ENCODE measurements at places on chromosomes 16 and 17. TPM values are rescaled to one million over a fixed set of nuclear protein-coding genes. Genes with fewer than 3 reads are reported as not detected.

Gene POLG2
- 7.9 TPM for total RNA-seq

- DNase-seq: peak; percentile 15
These were observed 21.0 kb downstream of the CYB5D2 start for GRCh38 chr17:4163951-4164350.

GRCh38 chr16:3144321-3144983 lies 9.6 kb downstream of the ZNF213 start:
- DNase-seq: no peak

DNA sequence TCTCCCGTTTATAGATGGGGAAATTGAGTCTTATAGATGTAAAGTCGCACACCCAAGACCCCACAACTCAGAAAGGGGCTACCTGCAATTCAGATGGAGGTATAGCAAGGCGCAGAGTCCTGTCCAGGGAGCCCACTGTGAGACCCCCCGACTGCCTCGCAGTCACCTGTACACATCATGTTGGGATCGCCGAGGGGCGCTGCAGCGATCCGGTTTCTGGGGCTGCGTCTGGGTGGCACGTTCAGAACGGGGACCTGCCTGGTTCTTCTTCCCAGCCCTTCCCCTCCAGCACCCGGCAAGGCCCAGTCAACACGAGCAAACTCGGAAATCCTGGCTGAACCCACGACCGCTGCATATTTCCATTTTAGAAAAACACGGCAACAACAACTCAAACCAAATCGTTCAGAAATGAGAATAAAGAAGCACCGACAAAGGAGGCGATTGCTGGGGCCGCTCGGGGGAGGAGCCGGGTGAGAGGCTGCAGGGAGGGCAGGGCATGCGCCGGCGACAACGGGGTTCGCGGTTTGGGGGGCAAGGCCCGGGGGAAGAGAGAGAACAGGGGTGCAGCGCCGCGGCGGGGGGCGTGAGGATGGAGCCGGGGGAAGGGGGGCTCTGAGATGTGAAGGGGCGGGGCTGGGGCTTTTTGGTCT lies 643 bp downstream of the HSDL1 start:
- peak; percentile 32 for DNase-seq

Gene TMEM235
- total RNA-seq: not detected

DNA sequence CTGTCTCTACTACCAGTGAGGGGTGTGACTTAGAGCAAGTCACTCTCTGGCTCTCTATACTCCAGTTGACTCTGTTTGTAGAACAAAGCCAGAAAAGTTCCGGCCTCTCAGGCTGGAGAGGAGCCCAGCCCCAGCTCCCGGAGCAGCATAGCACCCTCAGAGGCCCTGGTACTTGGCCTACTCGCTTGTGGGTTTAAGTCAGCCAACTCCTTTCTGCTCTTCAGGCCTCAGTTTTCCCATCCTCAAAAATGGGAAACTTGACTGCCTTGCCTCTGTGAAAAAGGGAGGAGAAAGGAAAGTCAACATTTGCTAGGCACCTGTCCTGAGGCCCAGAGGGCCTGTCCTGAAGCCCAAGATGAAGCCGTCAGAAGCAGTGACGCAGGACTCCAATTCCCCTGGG lies 1.1 kb downstream of the CHST6 start:
- DNase-seq: no peak

DNA sequence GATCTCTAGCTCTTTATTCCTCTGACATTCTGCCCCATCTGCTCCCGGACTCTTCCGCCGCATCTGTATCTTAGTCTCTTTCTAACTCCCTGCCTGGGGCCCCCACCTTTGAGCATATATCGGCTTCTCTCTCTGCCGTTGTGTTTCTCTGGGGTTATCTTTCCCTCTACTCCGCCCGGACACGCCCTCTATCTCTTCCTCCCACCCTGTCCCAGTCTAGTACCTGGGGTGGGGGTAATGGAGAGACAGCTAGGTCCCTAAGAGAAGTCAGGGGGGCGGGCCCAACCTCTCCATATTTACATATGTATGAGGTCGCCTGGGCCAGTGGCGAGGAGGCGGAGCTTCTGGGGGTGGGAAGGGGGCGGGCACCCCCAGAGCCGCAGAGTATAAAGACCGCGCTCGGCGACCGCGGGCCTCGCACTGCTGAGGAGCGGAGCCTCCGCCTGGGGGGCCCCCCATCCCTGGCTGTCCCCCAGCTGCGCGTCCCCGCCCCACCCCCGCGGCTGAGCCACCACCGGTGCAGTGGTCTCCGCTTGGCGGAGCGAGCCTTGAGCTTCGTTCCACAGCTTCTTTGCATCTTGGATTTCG lies at the start of gene ATP1B2:
ATP1B2 (plus strand) TSS at position 418 of the 588 bp plus-strand sequence. CDS start 593 bp downstream, outside the sequence.
- peak; percentile 29 for DNase-seq

Gene MARVELD3
- total RNA-seq: not detected

DNA sequence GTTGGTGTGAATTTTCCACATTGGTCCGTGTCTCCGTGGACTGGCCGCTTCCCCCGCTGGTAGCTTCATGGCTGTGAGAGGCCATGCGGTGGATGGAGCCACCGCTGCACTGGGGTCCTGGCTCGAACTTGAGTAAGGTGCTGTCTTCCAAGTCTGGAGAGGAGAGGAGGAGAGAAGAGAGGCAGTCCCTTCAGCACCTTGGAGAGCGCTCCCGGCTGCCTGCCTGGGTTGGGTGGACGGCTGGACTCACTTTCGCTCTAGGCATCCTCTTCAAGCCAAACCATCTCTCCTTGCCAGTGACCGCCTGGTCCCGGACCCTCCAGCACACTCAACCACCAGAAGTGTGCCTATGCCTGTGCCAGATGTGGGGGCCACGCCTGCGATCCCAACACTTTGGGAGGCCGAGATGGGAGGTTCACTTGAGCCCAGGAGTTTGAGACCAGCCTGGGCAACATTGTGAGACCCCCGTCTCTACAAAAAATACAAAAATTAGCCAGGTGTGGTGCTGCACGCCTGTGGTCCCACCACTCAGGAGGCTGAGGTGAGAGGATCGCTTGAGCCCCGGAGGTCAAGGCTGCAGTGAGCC lies 6.2 kb downstream of the JPH3 start:
- DNase-seq: peak; percentile 62

DNA sequence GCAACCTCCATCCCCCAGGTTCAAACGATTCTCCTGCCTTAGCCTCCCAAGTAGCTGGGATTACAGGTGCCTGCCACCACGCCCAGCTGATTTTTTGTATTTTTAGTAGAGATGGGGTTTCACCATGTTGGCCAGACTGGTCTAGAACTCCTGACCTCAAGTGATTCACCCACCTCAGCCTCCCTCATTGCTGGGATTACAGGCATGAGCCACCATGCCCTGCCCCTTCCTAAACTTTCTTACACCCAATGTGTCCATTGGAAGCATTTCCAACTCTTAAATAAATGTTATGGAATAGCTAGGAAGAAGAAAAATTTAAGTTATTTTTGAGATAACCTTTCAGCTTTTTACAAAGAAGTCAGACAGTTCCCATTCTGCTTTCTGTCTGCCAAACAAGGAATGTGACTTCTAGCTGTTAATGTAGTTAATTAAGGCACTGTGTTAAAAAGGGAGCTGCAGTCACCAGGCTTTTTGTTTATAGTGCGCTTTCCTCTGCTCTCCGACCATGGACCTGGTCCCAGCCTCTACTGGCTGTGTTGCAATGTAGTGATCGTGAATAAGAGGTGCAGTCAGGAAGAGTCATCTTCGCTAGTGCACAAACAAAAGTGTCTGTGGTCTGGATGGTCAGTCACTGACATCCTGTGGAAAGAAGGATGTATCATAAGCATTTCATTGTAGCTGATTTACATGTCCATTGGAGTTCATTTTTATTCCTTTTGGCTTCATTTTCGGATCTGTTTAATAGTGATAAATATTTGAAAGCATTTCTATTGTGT lies 39.7 kb downstream of the USP10 start:
- DNase-seq: peak; percentile 94

Gene SPNS2
- 0.54 TPM for total RNA-seq

Gene KRT16
- total RNA-seq: 0.34 TPM

Gene MLYCD
- 1.2 TPM for total RNA-seq

Gene MYH10
- total RNA-seq: 36.3 TPM

Gene CCL16
- not detected for total RNA-seq

DNA sequence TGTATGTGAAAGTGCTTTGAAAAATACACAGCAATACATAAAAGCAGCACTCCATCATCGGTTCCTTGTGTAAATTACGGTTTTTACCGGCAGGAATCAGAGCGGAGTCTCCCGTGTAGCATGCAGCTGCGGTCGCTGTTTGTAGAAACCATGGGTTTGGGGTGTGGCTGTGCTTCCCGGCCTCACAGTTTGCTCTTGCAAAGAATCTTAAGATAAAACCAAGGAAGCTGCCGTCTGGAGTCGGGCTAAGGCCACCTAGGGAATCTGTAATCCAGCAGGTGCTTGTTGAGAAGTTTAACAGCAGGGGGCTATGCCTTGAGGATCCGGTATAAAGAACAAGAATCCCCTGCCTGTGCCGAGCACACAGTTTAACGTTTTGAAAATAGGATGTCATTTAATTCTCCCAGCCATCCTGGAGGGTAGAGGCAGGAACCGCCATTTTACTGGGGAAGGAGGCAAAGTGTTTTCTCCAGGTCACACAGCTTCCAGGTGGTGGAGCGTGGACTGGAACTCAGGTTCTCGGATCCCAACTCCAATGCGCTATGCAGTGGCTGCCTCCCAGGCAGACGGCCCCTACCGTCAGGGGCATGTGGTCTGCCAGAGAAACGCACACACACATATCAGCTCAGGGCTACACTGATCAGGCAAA lies 6.0 kb upstream of the TLCD3A start:
- no peak for DNase-seq

DNA sequence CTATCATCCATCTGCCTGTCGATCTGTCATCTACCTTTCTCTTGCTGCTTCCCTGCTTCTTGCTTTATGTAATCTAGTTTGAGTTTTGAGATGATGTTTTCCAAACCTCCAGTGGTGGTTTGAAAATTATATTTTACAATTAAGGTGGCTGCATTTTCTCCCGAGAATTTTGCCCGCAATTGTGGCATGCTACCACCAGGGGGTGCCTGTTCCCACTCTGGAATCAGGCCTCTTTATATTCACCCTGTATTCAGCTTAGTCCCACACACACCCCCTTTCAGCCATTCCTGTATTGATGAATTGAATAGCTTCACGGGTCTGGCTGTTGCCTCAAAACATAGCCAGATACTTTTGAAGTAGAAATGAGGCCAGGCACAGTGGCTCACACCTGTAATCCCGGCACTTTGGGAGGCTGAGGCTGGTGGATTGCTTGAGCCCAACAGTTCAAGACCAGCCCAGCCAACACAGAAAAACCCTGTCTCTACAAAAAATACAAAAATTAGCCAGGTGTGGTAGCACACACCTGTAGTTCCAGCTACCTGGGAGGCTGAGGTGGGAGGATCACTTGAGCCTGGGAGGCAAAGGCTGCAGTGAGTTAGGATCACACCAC lies 3.2 kb downstream of the PRSS22 start:
- DNase-seq: no peak

DNA sequence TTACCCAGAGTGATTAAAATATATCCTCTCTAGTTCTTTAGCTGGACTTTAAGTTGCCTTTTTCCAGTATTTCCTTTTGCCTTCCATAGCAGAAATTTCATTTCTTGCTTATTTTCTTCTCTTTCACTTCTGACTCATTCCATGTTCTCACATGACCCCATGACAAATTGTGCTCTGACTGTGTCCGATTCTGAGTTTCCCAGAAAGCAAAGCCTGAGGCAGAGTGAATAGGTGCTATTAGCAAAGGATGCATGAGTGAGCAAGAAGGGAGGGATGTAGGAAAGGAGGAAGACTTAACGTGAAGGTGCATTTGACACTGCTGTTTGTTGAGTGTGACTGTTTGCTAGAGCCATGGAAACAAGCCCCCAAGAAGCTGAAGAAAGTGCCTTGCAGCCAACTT lies 82.6 kb upstream of the CNTNAP4 start:
- DNase-seq: peak; percentile 1

Gene GCGR
- not detected for total RNA-seq

Gene G6PC1
- total RNA-seq: not detected

Gene SBK1
- total RNA-seq: not detected

GRCh38 chr16:53433509-53433908 lies 762 bp upstream of the RBL2 start:
- no peak for DNase-seq

DNA sequence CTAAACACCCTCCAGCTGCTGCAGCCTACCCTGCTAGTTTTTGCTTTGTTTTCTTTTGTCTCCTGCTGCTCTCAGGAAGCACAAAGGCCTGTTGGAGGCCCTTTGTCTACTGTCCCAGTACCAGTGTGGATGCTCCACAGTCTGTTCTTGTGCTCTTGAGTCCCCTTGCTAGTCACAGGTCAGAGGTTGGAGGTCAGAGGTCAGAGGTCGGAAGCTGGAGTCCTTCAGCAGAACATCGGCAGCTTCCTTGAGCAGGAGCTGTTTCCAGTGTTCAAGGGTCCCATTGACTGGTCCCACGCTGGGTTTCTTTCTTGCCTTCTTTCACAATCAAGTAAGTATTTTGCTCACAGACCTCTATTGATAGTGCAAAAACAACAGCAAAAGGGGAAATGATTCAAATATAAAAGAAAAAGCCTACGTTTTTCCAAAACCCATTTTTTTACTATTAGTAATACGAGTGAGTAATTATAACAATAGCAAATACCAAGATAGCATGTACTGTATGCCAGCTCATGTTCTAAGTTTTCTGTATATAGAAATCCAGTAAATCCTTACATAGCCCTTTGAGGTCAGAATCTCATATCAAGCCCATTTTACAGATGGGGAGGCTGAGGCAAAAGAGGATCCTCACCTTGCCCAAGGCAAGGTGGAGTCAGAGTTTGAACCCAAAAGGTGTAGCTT lies 10.9 kb upstream of the IL34 start:
- DNase-seq: peak; percentile 61

DNA sequence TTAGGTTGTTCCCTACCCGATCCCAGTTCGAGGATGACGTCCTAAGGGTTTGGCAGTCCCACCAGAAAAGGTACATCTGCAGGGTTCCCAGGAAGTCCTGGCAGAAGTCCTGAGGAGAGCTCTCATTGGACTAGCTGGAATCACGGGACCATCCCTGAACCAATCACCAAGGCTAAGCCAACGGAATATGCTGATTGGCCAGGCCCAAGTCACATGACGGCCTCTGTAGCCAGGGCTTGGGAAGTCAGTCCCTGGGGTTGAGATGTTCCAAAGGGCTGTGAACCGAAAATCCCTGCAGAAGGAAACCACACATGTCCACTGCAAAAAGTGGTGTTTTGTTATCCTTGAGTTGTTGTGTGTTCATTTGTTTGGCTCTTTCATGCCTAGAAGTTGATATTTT lies 68.2 kb upstream of the ZNF423 start:
- DNase-seq: peak; percentile 35

Gene CCL5
- total RNA-seq: 36.1 TPM

Gene SLFN14
- not detected for total RNA-seq

DNA sequence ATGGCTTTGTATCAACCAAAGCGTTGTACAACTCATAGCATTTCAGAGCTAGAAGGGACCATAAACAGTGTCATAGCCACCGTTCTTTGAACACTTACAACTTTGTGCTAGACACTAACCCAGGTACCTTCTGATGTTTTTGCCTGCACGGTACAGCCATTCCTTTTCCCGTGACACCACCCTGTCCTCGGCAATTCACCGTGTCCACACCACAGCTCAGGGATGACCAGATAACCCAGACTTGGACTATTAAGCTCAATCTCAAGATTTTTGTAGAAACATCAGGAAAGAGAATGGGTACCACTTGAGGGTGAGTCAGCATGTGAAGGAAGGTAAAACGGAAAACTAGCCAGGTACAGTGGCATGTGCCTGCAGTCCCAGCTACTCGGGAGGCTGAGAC lies 9.8 kb upstream of the CBFB start:
- DNase-seq: no peak

Gene CDH5
- not detected for total RNA-seq
